ENCODE measurements at places on chromosomes 13 and 19.

- no peak for DNase-seq
Observed at GRCh38 chr13:106473154-106473553, 62.3 kb downstream of the EFNB2 start.

GRCh38 chr19:36149673-36150406 lies 2.4 kb downstream of the COX7A1 start:
- DNase-seq: no peak

- DNase-seq: no peak
Observed at GRCh38 chr13:83024955-83025594, 857.2 kb downstream of the SLITRK1 start.

DNA sequence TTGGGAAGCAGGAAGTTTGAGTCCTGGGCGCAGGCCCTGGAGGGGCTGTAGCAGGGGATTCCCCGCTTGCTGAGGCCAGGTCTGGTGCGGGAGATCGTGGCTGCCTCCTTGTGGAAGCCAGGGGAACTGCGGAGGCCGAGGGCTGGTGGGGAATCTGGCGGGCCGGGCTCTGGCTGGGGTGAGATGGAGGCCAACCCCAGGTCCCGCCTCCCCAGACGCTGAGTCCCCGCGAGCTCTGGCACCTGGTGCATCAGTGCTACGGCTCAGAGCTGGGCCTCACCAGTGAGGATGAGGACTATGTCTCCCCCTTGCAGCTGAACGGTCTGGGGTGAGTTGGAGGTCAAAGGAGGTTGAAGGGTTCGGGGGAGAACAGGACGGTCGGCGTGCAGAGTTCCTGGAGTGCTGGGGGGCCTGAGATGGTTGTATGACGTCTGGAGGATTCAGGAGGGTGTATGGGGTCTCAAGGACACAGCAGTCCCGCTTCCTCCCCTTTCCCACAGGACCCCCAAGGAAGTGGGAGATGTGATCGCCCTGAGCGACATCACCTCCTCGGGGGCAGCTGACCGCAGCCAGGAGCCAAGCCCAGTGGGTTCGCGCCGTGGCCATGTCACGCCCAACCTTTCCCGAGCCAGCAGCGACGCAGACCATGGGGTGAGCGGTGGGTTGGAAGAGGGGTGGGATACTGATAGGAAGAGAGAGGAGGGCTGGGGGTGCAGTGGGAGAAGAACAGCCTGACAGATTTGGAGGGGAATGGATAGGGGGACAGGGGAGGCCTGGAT lies 13.1 kb downstream of the GRAMD1A start:
- peak; percentile 40 for DNase-seq

DNA sequence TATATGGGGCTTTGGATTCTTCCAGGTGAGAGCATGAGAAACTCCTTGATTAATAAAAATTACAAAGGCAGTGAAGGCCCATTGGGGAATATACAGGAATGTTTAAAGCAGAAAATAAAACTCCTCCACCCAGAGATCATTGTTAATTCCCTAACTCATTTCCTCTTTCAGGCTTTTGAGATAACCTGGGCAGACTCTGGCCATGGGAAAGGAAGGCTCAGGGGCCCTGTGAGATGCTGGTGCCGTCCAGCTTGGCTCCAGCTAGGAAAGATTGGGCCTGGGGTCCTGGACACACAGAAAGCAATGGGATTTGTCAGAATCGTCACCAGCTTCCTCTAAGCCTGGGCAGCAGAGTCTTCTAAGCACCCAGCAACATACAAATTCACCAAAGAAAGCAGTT lies 36.8 kb upstream of the SPATA13 start:
- DNase-seq: no peak

- DNase-seq: peak; percentile 50
Observed at GRCh38 chr19:50358483-50359327, 6.7 kb downstream of the NAPSA start.

- no peak for DNase-seq
Observed at GRCh38 chr19:55333870-55334269, 5.8 kb upstream of the KMT5C start.

DNA sequence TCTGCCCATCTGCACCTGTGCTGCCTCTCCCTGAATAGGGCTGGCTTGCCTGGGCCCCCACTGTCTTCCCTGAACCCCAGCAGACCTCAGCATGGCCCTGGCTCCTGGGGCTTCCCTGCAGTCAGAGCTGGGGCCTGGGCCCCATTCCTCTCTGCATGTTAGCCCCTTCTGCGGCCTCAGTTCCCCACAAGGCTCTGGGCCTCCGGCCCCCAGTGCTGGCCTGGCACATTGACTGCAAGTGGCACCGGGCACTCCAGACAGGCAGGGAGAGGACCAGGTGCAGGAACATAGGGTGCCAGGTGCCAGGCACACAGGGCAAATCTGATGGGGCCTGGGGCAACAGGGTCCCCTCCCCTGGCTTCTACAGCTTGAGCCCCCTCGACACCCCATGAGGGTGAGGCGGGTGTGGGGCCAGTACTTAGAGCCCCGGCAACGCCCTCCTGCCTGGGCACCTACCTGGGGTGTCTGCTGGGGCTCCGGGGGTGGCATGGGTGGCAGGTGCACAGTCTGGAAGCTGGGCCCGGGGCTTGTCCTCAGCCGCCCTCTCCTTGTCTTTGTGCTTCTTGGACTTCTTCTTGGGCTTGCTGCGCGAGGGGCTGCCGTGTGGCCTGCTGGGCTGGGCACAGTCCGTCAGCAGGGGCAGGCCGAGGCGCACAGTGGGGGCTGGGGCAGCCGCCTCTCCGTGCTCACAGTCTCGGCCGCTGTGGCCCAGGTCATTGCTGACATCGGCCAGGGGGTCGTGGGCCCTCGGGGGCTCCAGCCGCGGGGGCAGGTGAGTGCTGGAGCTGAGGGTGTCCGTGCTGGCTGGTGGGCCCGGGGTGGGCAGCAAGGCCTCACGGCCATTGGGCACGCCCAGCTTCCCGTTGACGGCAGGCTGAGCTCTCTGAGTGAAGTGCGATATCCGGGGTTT lies 12.3 kb upstream of the ISYNA1 start:
- no peak for DNase-seq

DNA sequence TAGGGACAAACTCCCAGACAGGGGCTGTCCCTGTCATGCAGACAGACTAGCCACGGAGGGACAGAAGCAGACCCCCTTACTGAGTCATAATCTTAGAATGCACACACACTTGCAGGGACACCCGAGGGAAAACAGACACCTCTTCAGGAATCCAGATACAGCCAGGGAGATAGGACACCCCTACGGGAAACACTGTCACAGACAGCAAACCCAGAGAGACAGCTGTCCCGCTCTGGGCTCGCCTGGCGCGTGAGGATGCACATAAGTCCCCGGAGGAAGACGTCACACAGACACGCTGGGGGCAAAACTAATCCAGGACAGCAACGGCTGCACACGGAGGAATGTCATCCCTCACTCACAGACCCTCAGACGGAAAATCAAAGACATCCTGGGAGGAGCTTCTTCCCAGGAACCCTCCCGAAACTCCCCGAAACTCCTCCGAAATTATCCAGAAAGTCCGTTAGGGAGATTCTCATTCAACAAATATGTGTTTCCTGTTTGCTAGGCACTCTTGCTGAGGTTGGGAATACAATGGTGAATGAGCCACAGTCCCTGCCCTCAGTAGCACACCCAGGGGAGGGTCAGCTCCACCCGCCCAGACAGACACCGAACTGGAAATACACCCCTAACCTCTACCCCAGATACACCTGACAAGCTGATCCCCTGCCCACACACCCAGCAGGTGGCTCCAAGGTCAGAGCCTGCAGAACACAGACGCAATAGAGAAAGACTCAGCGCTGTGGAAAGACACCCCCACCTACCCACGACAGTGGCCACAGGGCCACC lies 15.2 kb upstream of the TOMM40 start:
- no peak for DNase-seq

DNA sequence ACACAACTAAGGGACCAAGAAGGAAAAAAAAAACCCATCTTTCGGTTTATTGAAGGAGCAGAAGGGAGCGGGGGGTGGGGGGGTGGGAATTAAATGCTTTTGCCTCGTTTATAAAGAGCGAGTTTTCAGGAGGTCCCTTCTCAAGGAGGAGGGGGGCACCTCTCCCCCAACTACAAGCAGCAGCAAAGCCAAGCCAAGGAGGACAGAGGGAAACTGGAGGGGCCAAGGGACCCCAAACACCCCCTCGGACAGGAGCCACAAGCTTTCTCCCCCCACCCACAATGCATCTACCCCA lies 2.4 kb downstream of the IRF2BP1 start:
- DNase-seq: no peak

DNA sequence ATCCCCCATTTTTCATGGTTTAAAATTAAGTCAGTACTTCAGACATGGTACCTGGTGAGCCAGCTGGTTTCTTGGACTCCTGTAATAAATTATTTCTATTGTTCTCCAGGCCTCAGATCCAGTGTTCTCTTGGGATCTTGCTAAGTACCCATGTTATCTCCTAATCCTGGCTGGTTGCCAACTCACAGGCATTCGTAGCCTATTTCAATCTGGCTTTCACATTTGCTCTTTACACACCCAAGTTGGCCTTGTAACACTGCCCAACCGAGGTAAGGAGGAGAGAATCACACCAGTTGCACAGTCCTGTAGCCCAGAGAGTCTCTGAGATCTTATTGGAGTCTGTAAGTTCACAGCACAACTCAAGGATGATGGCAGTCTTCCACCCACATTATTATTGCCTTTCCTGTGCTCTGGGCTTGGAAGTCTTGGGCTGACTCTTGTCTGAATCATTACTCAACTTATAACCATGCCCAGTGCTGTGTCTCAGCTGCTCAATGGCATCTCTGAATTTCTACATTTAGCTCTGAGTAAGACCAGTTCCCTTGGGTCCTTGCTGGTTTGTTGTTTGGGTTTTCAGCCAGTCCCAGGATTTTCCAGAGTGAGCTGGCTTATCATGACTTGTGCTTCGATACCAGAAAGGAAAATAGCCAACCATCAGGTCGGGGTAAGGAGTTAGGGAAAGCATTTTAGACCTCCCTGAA lies 76.6 kb upstream of the KLF12 start:
- no peak for DNase-seq

All from nucleus accumbens (tissue), 56 donors.